ENCODE measurements at places on chromosomes 2 and 18.
A peak's percentile ranks its signal among the peaks of the same experiment; 100 is the strongest.

DNA sequence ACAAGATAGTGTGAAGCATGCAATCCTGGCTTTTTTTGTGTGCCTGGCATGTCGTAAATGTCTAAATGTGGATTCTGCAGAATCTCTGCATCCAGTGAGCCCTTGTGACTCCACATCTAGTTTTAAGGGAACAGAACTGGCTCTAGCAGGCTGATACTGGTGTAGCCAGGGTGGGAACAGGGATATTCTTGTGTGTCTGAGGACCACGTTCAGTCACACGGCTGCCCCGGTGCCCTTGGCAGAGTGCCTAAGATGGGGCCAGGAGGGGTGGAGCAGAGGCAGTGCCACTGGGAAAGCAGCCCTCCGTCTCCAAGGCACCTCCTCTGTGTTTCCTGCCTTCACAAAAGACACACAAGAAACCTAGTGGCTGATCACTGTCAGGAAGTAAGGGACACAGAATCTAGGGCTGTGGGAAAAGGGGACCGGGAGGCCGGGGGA is 91.5 kb upstream of the PARD3B start:
- H3K36me3 ChIP-seq, result no peaks in the 10 kb centered on the region
- H3K27me3 ChIP-seq, result no peaks in the 10 kb centered on the region
- no peak for DNase-seq
- H3K4me3 ChIP-seq, result no peak overlapping the region
- no peak overlapping the region for H3K27ac ChIP-seq
- H3K4me1 ChIP-seq, result 0 out of 2 replicates have a peak, but pooled peaks cover 8% of the 10 kb centered on the region

- H3K27ac ChIP-seq, result no peak overlapping the region
- H3K4me3 ChIP-seq, result no peak overlapping the region
Observed at GRCh38 chr2:106185475-106186184, 8.5 kb downstream of the UXS1 start.

DNA sequence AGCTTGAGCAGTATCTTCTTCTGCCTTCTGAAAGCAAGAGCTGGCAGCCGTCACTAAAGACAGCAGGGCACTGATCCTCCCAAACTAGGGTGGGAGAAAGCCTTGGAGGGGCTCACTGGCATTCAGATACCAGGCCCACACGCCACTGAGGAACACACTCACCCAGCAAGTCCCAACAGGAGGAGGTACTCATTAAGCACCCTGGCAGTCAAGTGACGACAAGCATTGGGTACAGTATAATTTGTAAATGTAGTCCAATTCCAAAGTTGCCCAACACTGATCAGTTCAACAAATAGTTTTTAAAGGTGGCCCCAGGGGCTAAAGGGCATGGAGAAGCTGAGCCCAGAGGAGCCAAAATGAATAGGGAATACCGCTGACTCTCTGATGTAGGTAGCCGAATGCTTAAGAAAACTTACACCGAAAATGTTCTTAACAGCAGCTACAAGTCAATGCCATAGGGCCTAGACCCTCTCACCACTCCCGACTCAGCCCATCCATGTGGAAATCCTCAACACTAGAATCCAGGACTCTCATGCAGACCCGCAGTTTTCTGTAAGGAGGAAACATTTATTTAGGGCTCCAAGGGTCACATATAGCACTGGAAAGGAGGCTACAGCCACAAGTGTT is 9.9 kb downstream of the LIMS2 start:
- no peak for DNase-seq
- H3K27ac ChIP-seq, result no peak overlapping the region
- H3K36me3 ChIP-seq, result no peaks in the 10 kb centered on the region
- H3K4me3 ChIP-seq, result no peak overlapping the region
- no peaks in the 10 kb centered on the region for H3K4me1 ChIP-seq

- no peaks in the 10 kb centered on the region for H3K27me3 ChIP-seq
Observed at GRCh38 chr2:237413777-237414661, at the start of gene COL6A3. COL6A3 (minus strand) TSS chr2:237414164; CDS start chr2:237396817, 17,347 bp downstream.

GRCh38 chr18:55830544-55830943 is 242.6 kb upstream of the TCF4 start:
- DNase-seq, result no peak
- no peak overlapping the region for H3K27ac ChIP-seq
- no peak overlapping the region for H3K4me3 ChIP-seq
- H3K36me3 ChIP-seq, result no peaks in the 10 kb centered on the region

DNA sequence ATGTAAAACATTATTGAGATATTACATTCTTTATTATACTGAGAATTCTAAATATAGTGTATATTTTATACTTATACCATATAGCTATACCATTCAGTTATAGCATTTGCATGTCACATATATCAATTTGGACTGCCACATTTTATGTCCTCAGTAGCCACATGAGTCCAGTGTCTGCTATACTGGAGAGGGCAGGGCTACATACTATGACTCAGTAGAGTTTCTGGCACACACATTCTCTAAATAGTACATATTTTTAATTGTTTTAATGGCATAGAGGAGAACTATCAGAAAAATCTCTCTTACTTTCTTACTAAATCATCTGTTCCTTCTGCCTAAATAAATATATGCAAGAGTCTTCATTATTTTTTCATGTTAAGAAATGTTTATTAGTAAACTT is 55.4 kb upstream of the COL5A2 start:
- no peaks in the 10 kb centered on the region for H3K36me3 ChIP-seq
- DNase-seq, result no peak
- H3K27ac ChIP-seq, result no peak overlapping the region
- no peaks in the 10 kb centered on the region for H3K4me1 ChIP-seq
- H3K4me3 ChIP-seq, result no peak overlapping the region

GRCh38 chr2:30366199-30366691 is 80.8 kb upstream of the LCLAT1 start:
- H3K27me3 ChIP-seq, result no peaks in the 10 kb centered on the region
- H3K27ac ChIP-seq, result no peak overlapping the region
- H3K4me1 ChIP-seq, result no peaks in the 10 kb centered on the region
- H3K4me3 ChIP-seq, result no peak overlapping the region

DNA sequence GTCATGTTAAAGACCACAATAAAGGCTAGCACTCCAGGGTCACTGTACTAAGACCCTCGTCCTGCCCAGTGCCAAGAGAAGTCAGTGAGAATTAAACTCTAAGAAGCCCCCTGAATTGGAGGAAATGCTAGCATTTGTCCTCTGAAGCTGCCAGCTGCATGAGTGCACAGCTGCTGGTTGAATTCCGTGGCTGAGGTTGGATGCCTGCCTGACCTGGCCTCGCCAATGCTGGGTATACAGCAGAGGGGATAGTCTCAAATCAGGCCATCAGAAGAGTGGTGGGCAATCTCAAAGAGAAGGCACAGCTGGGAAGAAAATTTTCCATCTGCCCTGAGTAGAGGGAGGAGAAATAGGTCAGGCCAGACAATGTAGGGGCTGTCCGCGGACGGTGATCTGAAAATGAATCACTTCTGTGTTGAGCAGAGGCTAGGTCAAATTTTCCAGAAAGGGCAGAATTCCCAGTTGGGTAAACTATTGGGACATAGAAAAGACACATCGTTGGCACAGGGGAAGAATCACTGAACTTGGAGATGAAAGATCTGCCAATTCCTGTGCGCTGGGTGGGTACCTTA is 110.5 kb upstream of the AGAP1 start:
- H3K36me3 ChIP-seq, result no peaks in the 10 kb centered on the region
- H3K4me1 ChIP-seq, result no peaks in the 10 kb centered on the region
- no peaks in the 10 kb centered on the region for H3K27me3 ChIP-seq
- no peak overlapping the region for H3K27ac ChIP-seq
- no peak overlapping the region for H3K4me3 ChIP-seq

DNA sequence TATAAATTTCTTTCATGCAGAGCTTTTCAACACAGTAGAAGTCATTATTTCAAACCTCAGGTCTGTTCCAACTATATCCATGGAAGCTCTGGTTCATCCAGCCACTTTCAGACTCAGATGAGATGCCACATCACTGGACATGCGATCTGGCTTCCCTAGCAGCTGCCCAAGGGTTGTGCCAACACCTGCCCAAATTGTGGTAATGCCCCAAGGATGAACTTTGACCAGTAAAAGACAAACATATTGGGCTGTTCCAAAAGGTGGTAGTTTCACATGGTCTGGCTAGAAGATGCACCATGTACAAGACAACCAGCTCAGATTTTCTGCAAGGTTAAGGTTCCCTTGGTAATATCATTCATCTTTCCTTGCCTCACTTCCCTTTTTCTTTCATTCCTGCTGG is 101.9 kb downstream of the THADA start:
- H3K27ac ChIP-seq, result no peak overlapping the region
- H3K4me1 ChIP-seq, result no peaks in the 10 kb centered on the region
- H3K27me3 ChIP-seq, result no peaks in the 10 kb centered on the region
- no peak for DNase-seq
- H3K36me3 ChIP-seq, result no peaks in the 10 kb centered on the region
- H3K4me3 ChIP-seq, result no peak overlapping the region

DNA sequence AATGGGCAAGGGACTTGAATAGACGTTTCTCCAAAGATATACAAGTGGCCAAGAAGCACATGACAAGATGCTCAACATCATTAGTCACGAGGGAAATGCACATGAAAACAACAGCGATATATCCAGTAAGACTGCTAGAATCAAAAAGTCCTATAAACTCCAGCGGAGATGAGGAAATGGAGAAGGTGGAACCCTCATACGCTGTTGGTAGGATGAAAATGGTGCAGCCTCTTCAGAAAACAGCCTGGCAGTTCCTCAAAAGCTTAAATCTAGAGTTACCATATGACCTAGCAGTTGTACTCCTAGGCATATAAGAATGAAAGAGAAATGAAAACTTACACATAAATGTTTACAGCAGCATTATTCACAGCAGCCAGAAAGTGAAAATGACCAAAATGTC is 48.1 kb downstream of the HPCAL1 start:
- DNase-seq, result no peak
- H3K27me3 ChIP-seq, result no peaks in the 10 kb centered on the region
- no peak overlapping the region for H3K27ac ChIP-seq
- no peaks in the 10 kb centered on the region for H3K36me3 ChIP-seq

DNA sequence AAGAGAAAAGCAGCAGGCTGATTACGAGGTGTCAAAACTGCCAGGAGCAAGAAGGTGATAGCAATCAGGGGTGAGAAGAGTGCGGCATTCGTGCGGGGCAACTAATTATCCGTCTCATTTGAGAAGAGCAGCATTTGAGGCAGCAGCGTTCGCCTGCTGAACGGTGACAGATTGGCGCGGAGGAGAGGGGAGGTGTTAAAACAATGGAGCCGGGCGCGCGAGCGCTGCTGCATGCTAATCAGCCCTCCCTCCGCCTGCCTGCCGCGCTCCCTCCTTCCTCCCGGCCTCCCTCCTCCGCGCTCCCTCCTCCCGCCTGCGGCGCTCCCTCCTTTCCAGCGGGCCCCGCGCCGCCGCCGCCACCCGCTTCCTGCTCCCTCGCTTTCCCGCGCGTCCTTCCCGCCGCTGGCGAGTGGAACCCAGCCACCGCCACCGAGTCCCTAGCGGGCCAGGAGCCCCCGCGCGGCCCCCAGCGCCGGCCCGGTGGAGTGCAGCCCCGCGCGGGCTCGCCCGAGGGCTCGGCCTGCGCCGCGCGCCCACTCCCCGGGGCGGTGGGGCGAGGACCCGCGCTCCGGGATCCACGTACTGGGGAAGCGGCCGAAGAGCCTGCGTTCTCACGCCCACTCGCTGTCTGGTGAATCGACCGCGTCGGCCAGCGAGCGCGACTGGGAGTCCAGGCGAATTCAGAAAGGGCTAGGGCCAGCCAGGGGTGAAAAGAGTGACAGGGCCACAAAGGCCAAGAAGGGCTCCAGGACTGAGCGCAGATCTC is 69.5 kb upstream of the PSMD14 start:
- H3K27ac ChIP-seq, result no peak overlapping the region
- no peaks in the 10 kb centered on the region for H3K27me3 ChIP-seq
- no peaks in the 10 kb centered on the region for H3K4me1 ChIP-seq
- peak; percentile 31 for DNase-seq

- no peak for DNase-seq
- no peaks in the 10 kb centered on the region for H3K36me3 ChIP-seq
- H3K4me1 ChIP-seq, result no peaks in the 10 kb centered on the region
- H3K27me3 ChIP-seq, result no peaks in the 10 kb centered on the region
- no peak overlapping the region for H3K27ac ChIP-seq
- H3K4me3 ChIP-seq, result no peak overlapping the region
Observed at GRCh38 chr2:156803967-156804366, 367.8 kb downstream of the GPD2 start.

GRCh38 chr2:53768242-53768542 is 588 bp downstream of the CHAC2 start:
- no peak for DNase-seq
- H3K27me3 ChIP-seq, result no peaks in the 10 kb centered on the region
- H3K27ac ChIP-seq, result peak overlapping the region; percentile 72
- peak overlapping the region; percentile 85 for H3K4me3 ChIP-seq
- H3K4me1 ChIP-seq, result peaks cover 21% of the 10 kb centered on the region

- peaks cover 12% of the 10 kb centered on the region for H3K36me3 ChIP-seq
- DNase-seq, result no peak
- no peaks in the 10 kb centered on the region for H3K27me3 ChIP-seq
Observed at GRCh38 chr2:135870571-135870970, 5.7 kb downstream of the MCM6 start.

- no peaks in the 10 kb centered on the region for H3K4me1 ChIP-seq
- H3K4me3 ChIP-seq, result no peak overlapping the region
- no peak for DNase-seq
- H3K36me3 ChIP-seq, result no peaks in the 10 kb centered on the region
Observed at GRCh38 chr2:43186679-43187374, 39.6 kb downstream of the ZFP36L2 start.

- no peak for DNase-seq
- H3K4me1 ChIP-seq, result no peaks in the 10 kb centered on the region
- no peak overlapping the region for H3K4me3 ChIP-seq
Observed at GRCh38 chr18:26686532-26686931, 138.2 kb upstream of the KCTD1 start.

- H3K4me3 ChIP-seq, result no peak overlapping the region
- no peak for DNase-seq
- H3K27ac ChIP-seq, result no peak overlapping the region
- H3K27me3 ChIP-seq, result no peaks in the 10 kb centered on the region
- H3K4me1 ChIP-seq, result no peaks in the 10 kb centered on the region
Observed at GRCh38 chr2:122193622-122194021, 438.2 kb downstream of the TSN start.

- H3K4me3 ChIP-seq, result no peak overlapping the region
- H3K36me3 ChIP-seq, result no peaks in the 10 kb centered on the region
- no peaks in the 10 kb centered on the region for H3K27me3 ChIP-seq
- no peaks in the 10 kb centered on the region for H3K4me1 ChIP-seq
Observed at GRCh38 chr2:185880396-185880795, 141.8 kb downstream of the FSIP2 start.

DNA sequence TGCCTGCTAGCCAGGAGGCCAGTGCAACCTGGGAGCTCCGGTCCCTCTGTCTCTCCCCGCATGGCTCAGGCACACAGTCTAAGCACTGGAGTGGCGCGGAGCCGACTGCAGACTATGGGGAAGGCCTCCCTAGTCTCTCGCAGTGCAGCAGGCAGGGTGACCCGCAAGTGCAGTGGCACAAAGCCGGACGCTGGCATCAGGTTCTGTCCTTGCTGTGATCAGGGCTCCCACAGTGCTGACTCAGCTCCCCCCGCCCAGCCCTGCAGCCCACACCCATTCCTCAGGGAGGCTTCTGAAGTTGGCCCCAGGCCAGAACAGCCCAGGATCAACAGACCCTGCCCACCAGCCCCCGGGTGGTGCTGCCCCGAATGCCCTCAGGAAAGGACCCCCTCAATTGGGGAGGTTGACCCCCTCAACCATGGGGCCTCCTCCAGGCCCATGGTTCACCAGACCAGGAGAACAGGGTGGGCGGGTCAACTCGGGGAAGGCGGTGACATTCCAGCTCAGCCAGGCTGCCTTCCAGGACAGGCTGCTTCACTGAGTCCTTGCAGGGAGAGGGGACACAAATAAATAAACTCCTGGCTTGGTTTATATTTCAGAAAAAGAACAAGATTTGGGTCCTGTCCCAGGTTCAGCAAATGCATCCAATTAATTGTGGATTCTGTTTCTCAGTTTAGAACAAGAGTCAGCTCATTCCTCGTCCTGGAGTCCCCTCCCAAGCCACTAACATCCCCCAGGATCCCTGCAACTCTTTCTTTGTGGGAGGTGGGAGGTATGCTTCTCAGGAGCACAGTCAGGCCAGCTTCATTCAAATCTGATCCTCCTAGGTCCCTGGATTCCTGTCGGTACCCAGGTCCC is 12.2 kb downstream of the BIN1 start:
- H3K4me3 ChIP-seq, result no peak overlapping the region
- no peak for DNase-seq
- no peaks in the 10 kb centered on the region for H3K27me3 ChIP-seq
- H3K27ac ChIP-seq, result no peak overlapping the region
